NCI-H2081 treated with DMSO at 0.1 percent for 48 hours (cell line): ENCODE measurements at places on chromosomes 13 and 19.

- DNase-seq: no peak
These were observed 313.4 kb upstream of the DACH1 start for GRCh38 chr13:72180253-72180952.

GRCh38 chr19:51316688-51317087 lies 5.2 kb downstream of the IGLON5 start:
- DNase-seq: no peak

GRCh38 chr19:6833166-6833790 lies 54.1 kb upstream of the ADGRE1 start:
- no peak for DNase-seq

- DNase-seq: no peak
These were observed 16.4 kb upstream of the KCNN1 start for GRCh38 chr19:17950310-17951156.

- DNase-seq: no peak
These were observed 22.0 kb downstream of the MPND start for GRCh38 chr19:4365341-4365740.

DNA sequence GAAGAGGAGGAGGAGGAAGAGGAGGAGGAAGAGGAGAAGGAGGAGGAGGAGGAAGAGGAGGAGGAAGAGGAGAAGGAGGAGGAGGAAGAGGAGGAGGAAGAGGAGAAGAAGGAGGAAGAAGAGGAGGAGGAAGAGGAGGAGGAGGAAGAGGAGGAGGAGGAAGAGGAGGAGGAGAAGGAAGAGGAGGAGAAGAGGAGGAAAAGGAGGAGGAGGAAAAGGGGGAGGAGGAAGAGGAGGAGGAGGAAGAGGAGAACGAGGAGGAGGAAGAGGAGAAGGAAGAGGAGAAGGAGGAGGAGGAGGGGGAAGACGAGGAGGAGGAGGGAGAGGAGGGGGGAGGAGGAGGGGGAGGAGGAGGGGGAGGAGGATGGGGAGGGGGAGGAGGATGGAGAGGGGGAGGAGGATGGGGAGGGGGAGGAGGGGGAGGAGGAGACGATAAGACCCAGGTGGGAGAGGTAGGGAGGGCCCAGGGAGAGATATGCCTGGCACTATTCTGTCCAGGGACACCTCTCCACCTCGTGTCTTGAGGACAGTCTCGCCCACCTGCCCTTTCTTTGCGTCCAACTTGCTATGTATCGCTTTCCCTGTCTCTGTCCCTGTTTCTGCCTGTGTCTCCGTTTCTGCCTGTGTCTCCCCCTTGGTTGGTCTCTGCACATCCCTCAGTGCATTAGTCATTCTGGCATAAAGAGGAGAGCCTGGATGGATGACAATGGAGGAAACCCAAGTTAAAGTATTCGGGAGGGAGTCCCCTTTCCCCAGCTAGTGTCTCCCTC lies 7.1 kb upstream of the KLK5 start:
- no peak for DNase-seq
